Esophagus muscularis mucosa (tissue), 4 donors: ENCODE measurements at places on chromosomes 5 and 9.

GRCh38 chr5:997001-997474, 11.6 kb upstream of the NKD2 start:
- peak overlapping the region; percentile 16 for H3K4me3 ChIP-seq
- DNase-seq: no peak
- H3K27ac ChIP-seq: peak overlapping the region; percentile 33
- H3K4me1 ChIP-seq: peaks cover 28% of the 10 kb centered on the region
- no peaks in the 10 kb centered on the region for H3K36me3 ChIP-seq
- H3K27me3 ChIP-seq: no peaks in the 10 kb centered on the region

DNA sequence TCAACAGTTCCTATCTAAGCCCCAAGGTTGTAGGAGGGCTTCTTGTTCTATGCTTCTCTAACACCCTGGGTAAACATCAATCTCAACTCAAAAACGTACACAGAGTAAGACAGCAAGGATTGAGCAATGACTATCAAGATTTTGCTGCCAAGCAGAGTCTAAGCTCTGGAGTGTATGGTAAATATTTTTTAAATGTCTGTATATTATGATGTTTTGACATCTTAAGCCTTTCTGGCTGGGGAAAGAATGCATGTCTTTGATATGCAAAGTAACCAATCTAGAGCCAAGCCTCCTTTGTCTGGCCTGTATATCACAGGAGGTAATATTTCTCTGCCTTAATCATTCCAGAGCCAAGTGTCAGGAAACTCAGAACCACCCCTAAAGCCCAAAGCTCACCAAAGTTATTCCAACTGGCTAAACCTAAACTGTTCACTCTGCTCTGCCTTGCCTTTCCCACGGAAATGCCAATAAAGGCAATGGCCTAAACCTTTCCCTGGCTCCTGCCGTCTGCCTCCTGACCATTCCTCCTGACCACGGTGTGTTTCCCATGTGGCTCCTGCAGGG, 45.2 kb downstream of the YIPF5 start:
- no peaks in the 10 kb centered on the region for H3K4me1 ChIP-seq
- no peaks in the 10 kb centered on the region for H3K36me3 ChIP-seq
- H3K4me3 ChIP-seq: no peak overlapping the region
- no peaks in the 10 kb centered on the region for H3K27me3 ChIP-seq
- DNase-seq: no peak

- H3K4me3 ChIP-seq: no peak overlapping the region
- peaks cover 5% of the 10 kb centered on the region for H3K4me1 ChIP-seq
- H3K27me3 ChIP-seq: no peaks in the 10 kb centered on the region
- H3K36me3 ChIP-seq: no peaks in the 10 kb centered on the region
Measured at GRCh38 chr5:174315871-174316270, 270.4 kb downstream of the NSG2 start.

- H3K27ac ChIP-seq: peak overlapping the region; percentile 79
- no peak for DNase-seq
- H3K27me3 ChIP-seq: no peaks in the 10 kb centered on the region
- H3K4me3 ChIP-seq: no peak overlapping the region
Measured at GRCh38 chr9:97564291-97565175, 63.1 kb downstream of the TMOD1 start.

DNA sequence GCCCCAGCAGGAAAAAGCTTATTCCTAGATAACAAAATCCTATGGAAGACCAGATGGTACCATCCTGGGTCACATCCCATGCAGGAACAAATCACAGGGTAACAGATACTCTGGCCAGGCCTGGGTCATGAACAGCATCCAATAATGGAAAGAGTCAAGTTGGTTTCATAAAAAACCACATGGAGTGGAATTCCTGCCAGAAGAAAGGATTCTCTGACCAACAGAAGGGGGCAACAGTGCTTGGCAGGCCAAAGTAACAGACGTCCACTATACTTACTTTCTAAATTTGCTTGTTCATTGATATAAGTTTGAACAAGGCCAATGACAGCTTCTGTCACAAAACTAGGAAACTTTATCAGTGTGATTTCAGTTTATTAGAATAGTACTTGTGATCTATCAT, 273.5 kb downstream of the ARRDC3 start:
- H3K27me3 ChIP-seq: no peaks in the 10 kb centered on the region
- DNase-seq: no peak
- H3K4me1 ChIP-seq: peaks cover 25% of the 10 kb centered on the region
- no peaks in the 10 kb centered on the region for H3K36me3 ChIP-seq
- peak overlapping the region; percentile 74 for H3K27ac ChIP-seq
- no peak overlapping the region for H3K4me3 ChIP-seq

GRCh38 chr5:21711866-21712758, 1141.0 kb downstream of the CDH12 start:
- H3K36me3 ChIP-seq: no peaks in the 10 kb centered on the region
- no peaks in the 10 kb centered on the region for H3K27me3 ChIP-seq
- no peak overlapping the region for H3K27ac ChIP-seq
- no peaks in the 10 kb centered on the region for H3K4me1 ChIP-seq
- H3K4me3 ChIP-seq: no peak overlapping the region

DNA sequence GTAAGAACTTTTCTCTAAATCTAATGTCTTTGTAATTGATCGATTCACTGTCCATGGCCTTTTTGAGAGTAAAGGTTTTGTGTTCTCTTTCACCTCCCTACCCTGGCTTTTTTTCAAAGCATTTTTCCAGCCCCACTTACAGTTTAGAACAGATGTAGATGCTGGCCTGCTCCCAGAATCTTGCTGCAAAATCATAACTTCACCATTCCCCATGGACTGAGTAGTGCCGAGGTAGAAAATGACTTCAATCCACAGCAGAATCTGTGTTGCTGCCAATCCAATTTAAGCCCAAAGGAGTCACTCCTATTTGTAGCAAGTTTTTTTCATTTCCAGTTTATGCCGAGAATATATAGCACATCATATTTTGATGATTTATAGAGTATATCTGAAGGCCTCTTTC, 46.5 kb upstream of the CEMIP2 start:
- no peaks in the 10 kb centered on the region for H3K36me3 ChIP-seq
- H3K27me3 ChIP-seq: no peaks in the 10 kb centered on the region
- no peak overlapping the region for H3K4me3 ChIP-seq
- DNase-seq: no peak
- no peaks in the 10 kb centered on the region for H3K4me1 ChIP-seq
- H3K27ac ChIP-seq: no peak overlapping the region

DNA sequence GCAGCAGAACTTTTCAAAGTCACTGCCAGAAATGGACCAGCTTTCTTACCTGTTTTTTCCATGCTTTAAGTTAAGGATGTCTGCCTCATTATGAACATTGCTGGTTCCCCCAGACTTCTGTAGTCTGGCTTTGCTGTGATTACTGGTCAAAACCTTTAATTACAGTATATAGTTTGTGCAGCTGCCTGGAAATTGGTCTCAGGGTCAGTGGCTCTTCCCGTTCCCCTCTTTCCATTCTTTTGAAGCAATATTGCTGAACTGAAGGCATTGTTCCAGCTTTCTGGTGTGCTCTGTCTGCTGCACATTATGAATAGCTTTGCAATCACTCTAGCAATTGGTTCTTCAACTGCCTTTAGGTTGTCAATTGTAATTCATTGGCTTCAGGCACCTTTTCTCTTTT, 206.5 kb downstream of the ARL15 start:
- no peak overlapping the region for H3K27ac ChIP-seq
- no peaks in the 10 kb centered on the region for H3K4me1 ChIP-seq
- no peak for DNase-seq
- no peaks in the 10 kb centered on the region for H3K27me3 ChIP-seq
- no peaks in the 10 kb centered on the region for H3K36me3 ChIP-seq
- H3K4me3 ChIP-seq: no peak overlapping the region

GRCh38 chr9:137394866-137395665, 27.9 kb downstream of the EXD3 start:
- H3K27me3 ChIP-seq: no peaks in the 10 kb centered on the region
- no peak overlapping the region for H3K4me3 ChIP-seq
- no peak overlapping the region for H3K27ac ChIP-seq
- peaks cover 46% of the 10 kb centered on the region for H3K36me3 ChIP-seq
- DNase-seq: no peak

DNA sequence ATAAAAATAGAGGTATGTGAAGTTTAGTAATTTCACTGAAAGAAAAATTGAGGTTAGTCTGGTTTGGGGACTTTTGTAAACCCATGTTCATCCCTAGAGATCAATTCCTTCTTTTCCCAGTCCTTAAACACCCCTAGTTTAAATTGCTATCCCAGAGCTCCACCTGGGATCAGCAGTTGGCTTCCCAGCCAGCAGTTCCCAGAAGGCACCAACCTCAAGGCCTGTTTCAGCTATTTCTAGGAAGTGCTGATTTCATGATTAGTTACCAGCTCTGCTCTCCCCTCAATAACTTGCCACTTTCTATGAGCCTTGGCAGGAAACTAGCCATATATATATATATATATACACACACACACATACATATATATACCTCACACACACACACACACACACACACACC, 30.5 kb downstream of the EPB41L4B start:
- no peak for DNase-seq
- H3K4me1 ChIP-seq: peaks cover 5% of the 10 kb centered on the region
- H3K27me3 ChIP-seq: no peaks in the 10 kb centered on the region
- H3K27ac ChIP-seq: no peak overlapping the region

- H3K27ac ChIP-seq: no peak overlapping the region
- H3K27me3 ChIP-seq: no peaks in the 10 kb centered on the region
- no peak overlapping the region for H3K4me3 ChIP-seq
- H3K36me3 ChIP-seq: no peaks in the 10 kb centered on the region
Measured at GRCh38 chr5:34475249-34475966, 180.7 kb upstream of the RAI14 start.

GRCh38 chr9:30846651-30847050, 1537.8 kb upstream of the ACO1 start:
- H3K4me3 ChIP-seq: no peak overlapping the region
- DNase-seq: no peak

DNA sequence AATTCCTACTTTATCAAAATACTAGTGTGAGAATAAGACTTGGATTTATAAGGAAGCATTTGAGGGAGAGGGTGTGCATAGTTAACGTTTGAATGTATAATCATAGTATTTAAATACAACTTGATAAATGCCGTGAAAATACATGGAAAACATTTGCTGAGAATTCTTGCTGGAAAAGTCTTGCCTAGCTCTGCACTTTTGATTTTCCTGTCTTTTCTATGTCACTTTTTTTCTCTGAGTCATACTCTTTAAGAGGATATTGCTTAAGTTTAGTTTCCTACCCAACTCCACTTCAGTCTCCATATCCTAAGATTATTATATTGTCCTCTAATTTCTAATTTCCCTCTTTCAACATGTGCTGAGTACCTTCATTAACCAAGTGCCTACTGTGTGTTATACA, 616.6 kb upstream of the SEMA6A start:
- no peak overlapping the region for H3K4me3 ChIP-seq
- no peaks in the 10 kb centered on the region for H3K36me3 ChIP-seq
- no peaks in the 10 kb centered on the region for H3K27me3 ChIP-seq
- no peaks in the 10 kb centered on the region for H3K4me1 ChIP-seq
- no peak for DNase-seq
- no peak overlapping the region for H3K27ac ChIP-seq

GRCh38 chr5:69359699-69360098, 9.6 kb downstream of the AK6 start:
- H3K36me3 ChIP-seq: peaks cover 2% of the 10 kb centered on the region
- no peaks in the 10 kb centered on the region for H3K27me3 ChIP-seq
- no peaks in the 10 kb centered on the region for H3K4me1 ChIP-seq

GRCh38 chr5:10484774-10485141, 43.1 kb downstream of the ROPN1L start:
- no peaks in the 10 kb centered on the region for H3K36me3 ChIP-seq
- no peak for DNase-seq
- no peak overlapping the region for H3K4me3 ChIP-seq
- H3K27ac ChIP-seq: no peak overlapping the region
- H3K4me1 ChIP-seq: no peaks in the 10 kb centered on the region
- peaks cover 16% of the 10 kb centered on the region for H3K27me3 ChIP-seq

DNA sequence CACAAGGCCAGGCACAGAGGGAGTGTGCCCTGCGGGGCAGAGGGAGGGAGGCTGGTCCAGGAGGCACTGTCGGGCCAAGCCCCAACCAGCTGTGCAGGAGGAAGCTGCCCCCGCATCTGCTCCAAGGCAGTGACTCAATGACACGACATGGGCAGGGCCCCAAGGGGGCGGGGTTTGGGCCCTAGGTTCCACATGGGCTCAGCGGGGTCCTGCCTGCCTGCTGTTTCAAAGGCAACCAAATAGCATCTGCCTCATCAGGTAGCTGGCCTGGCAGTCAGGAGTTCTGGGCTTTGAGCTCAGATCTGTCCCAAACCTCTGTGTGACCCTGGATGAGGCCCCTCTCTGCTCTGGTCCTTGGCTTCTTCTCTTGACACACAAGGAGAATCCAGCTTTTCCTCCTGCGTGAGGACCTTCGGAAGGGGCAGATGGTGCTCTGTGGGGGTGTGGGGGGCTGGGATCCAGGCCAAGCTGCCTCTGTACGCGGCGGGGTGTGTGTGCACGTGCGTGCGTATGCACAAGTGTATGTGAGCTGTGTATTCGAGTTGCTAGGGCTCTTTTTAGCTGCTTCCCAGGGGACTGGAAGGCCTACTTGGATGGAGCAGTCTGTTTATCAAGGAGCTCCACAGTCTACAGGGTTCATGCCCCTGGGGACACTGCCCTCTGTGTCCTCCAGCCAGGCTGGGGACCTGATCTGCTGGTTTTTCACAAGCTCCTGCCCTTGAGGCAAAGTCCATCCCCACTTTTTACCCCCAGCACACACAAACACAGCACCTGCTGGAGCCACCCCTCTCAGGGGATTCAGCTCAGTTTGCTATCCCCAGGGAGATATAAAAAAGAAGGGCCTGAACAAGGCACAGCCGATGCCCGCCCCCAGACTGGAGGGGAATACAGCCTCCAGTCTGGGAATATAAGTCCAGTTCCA, 138.9 kb downstream of the RGS3 start:
- H3K27me3 ChIP-seq: no peaks in the 10 kb centered on the region

- no peaks in the 10 kb centered on the region for H3K4me1 ChIP-seq
- H3K4me3 ChIP-seq: no peak overlapping the region
- no peaks in the 10 kb centered on the region for H3K36me3 ChIP-seq
- no peak overlapping the region for H3K27ac ChIP-seq
- no peak for DNase-seq
- H3K27me3 ChIP-seq: no peaks in the 10 kb centered on the region
Measured at GRCh38 chr9:119803679-119804078, 434.4 kb upstream of the BRINP1 start.

GRCh38 chr9:113854310-113854709, 21.8 kb upstream of the ZNF618 start:
- no peaks in the 10 kb centered on the region for H3K4me1 ChIP-seq
- no peaks in the 10 kb centered on the region for H3K27me3 ChIP-seq
- H3K27ac ChIP-seq: no peak overlapping the region
- no peaks in the 10 kb centered on the region for H3K36me3 ChIP-seq
- DNase-seq: no peak

GRCh38 chr9:87812375-87813118, 70.1 kb upstream of the SPATA31E1 start:
- H3K27me3 ChIP-seq: no peaks in the 10 kb centered on the region
- no peak overlapping the region for H3K4me3 ChIP-seq
- no peaks in the 10 kb centered on the region for H3K36me3 ChIP-seq
- peaks cover 4% of the 10 kb centered on the region for H3K4me1 ChIP-seq
- no peak for DNase-seq

GRCh38 chr5:109691996-109692395, 2.3 kb downstream of the MAN2A1 start:
- no peaks in the 10 kb centered on the region for H3K36me3 ChIP-seq
- DNase-seq: no peak
- H3K4me3 ChIP-seq: peak overlapping the region; percentile 85
- no peak overlapping the region for H3K27ac ChIP-seq

GRCh38 chr5:83197326-83197967, 120.1 kb downstream of the XRCC4 start:
- peaks cover 2% of the 10 kb centered on the region for H3K36me3 ChIP-seq
- no peaks in the 10 kb centered on the region for H3K27me3 ChIP-seq
- no peak overlapping the region for H3K4me3 ChIP-seq
- no peak overlapping the region for H3K27ac ChIP-seq
- H3K4me1 ChIP-seq: no peaks in the 10 kb centered on the region
- no peak for DNase-seq
